ENCODE measurements at places on chromosomes 16 and 17.
A peak's percentile ranks its signal among the peaks of the same experiment; 100 is the strongest.

- DNase-seq = no peak
Measured at GRCh38 chr16:72066747-72067146, 3.7 kb downstream of the HPR start.

GRCh38 chr17:21358682-21359482 is 17.3 kb upstream of the KCNJ12 start:
- DNase-seq = no peak

GRCh38 chr17:33459078-33459940 is 166.2 kb upstream of the ASIC2 start:
- DNase-seq = no peak

DNA sequence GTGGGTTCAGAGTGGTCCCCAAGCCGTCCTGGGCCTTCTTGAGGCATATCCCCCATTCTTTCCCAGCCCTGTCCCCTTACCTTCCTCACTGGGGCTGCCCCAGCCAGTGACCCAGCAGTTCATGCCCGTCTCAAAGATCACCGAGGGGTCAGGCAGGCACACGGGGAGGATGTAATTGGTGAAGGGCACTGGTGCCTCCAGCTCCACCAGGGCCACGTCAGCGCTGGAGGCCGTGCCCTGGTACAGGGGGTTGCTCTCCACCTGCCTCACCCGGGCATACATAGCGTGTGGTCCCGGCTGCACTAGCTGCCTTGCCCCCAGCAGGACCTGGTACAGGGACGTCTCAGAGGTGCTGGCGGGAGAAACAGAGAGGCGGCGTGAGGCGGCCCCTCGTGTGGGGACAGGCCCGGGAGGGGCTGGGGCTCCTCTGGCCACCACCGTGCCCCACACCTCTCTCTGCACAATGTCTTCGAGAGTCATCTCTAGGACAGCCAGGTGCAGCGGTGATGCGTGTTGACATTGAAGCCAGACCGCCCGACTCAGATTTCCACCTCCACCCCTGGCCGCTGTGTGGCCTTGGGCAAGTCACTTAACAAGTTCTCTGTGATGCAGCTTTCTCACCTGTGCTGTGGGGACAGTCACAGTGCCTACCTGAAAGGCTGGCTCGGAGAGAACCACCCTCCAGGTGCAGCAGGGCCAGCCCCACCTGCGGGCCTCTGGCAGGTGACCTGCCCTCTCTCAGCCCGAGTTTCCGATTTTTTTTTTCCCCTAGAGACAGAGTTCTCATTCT is 5.8 kb downstream of the PRSS27 start:
- no peak for DNase-seq

- DNase-seq = no peak
Measured at GRCh38 chr17:80421381-80422090, 6.6 kb downstream of the ENDOV start.

GRCh38 chr17:81551458-81552243 is 502 bp downstream of the FAAP100 start:
- no peak for DNase-seq

GRCh38 chr16:87424266-87424665 is 32.1 kb downstream of the MAP1LC3B start:
- DNase-seq = no peak

- DNase-seq = no peak
Measured at GRCh38 chr17:37194208-37194607, 181.6 kb upstream of the C17orf78 start.

DNA sequence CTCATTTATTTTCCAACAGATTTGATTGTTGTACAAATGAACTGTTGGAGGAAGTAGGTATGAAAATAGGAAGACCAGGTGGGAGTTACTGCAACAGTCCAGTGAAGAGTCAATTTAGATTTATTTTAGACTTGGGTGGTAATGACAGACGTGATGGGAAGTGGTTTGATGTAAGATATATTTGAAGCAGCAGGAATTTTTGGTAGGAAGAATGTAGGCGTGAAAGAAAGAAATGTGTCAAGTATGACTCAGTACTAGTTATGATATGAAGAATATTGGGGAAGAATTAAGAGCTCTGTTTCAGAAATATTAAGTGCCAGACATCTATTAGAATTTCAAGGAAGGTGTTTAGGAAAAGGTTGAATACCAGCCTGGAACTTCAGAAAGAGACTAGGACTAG is 247.9 kb upstream of the AXIN2 start:
- no peak for DNase-seq

GRCh38 chr16:86222547-86222946 is 287.8 kb upstream of the FOXF1 start:
- DNase-seq = no peak

GRCh38 chr16:51181503-51181811 is 30.4 kb upstream of the SALL1 start:
- no peak for DNase-seq

DNA sequence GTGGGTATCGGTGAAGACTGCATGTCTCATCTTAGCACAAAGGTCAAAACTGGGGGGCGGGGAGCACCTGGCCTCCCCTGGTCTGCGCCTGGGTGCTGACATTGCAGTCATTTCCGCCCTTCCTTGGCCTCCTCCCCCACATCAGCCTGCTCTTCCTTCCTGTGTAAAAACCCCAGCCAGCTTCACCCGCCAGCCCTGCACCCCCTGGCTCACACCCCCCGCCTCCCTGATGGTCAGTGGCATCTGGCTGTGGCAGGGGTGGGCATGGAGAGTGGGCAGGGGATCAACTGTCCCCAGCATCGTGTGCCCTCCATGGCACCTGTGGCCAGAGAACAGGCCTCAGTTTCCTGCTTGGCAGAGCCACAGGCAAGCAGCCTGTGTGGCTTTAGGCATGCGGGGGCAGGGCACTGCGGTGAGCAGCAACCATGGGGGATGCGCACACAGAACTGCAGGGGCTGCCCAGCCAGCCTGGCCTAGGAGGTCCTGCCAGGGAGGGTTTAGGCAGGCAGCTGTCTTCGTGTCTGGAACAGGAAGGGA is 26.5 kb upstream of the LASP1NB start:
- peak; percentile 87 for DNase-seq

DNA sequence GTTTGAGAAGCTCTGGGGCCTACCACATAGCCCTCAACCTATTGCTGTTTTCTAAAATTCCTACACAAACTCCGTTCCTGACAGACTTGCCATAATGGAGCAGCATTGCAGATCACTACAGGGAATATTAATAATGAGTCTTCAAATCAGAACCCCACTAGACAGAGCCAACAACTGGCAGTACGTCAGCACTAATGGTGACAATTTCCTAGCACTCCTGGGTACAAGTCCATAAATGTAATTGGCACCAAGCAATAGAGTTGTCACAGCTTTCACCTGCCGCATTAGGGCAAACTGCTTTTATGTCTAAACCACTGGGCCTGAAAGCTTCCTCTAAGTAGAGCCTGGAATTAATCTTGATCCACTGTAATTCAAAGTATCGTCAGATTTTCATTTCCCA is 25.5 kb upstream of the ABAT start:
- no peak for DNase-seq

DNA sequence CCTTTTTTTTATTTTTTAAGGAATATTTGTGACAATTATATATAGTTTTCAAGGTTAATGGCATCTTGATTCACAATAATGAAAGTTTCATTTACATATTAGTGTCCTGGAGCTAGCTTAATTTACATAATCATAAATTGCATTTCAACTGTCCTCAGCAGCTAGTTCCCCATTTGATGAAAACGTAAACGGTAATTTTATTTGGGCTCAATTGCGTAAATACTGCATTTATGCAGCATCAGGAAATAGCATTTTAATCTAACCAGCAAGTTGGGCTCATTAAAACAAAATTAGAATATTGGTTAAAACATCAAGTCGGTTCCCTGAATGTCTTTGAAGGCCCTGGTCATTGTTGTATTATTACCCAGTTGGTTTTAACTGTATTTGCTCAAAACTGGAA is 136.8 kb upstream of the CDH5 start:
- no peak for DNase-seq

GRCh38 chr16:64705443-64705842 is 416.4 kb downstream of the CDH11 start:
- no peak for DNase-seq

GRCh38 chr17:50114849-50115357 is 15.1 kb downstream of the SAMD14 start:
- no peak for DNase-seq

DNA sequence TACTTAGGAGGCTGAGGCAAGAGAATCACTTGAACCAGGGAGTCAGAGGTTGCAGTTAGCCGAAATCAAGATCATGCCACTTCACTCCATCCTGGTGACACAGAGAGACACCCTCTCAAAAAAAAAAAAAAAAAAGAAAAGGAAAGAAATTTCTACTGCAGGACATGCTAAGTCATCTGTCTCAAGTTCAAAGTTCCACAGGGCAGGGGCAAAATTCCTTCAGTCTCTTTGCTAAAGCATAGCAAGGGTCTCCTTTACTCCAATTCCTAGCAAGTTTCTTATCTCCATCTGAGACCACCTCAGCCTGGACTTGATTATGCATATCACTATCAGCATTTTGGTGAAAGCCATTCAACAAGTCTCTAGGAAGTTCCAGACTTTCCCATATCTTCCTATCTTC is 14.6 kb downstream of the ZSCAN10 start:
- no peak for DNase-seq

- DNase-seq = no peak
Measured at GRCh38 chr16:90011908-90012501, 7.3 kb downstream of the DBNDD1 start.

DNA sequence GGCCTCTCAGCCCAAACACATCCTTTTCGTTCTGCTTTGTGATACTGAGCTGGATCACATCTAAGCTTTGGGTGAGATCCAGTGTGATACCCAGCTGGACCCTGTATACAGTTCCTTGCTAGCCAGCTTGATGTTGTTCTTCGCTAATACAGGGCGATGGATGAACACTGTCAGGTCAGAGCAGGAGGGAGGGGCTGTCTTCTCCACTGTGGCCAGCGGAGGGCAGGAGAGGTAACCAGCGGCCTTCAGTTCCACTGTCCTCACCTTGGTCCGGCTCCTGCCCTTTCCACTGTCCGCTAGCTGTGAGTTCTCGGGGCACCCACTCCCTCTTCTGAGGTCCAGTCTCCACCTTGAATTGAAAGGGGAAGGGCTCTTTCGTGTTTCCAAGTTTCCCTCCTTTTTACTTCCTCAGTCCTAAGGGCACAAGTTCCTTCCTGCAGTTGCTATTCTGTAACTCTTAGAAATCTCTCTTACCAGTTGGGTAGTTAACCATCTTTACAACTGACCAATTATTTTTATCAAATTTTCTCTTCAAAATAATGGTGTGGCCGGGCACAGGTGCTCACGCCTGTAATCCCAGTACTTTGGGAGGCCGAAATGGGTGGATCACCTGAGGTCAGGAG is 3.0 kb upstream of the ZNF213 start:
- peak; percentile 27 for DNase-seq

DNA sequence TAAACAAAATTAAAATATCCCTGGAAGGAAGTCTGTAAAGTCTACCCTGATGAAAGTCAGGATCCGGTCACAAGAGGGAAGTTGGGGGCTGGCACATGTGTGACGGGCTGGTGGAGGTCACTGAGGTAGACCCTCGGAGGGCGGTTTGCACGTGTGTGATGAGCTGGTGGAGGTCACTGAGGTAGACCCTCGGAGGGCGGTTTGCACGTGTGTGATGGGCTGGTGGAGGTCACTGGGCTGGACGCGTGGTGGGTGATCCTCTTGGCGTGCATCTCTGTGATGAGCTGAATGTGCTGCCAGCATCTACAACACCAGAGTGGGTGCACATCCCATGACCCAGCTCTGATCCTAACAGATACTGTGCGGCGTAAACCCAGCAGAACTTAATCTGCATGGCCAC is 43.7 kb upstream of the METRNL start:
- no peak for DNase-seq

DNA sequence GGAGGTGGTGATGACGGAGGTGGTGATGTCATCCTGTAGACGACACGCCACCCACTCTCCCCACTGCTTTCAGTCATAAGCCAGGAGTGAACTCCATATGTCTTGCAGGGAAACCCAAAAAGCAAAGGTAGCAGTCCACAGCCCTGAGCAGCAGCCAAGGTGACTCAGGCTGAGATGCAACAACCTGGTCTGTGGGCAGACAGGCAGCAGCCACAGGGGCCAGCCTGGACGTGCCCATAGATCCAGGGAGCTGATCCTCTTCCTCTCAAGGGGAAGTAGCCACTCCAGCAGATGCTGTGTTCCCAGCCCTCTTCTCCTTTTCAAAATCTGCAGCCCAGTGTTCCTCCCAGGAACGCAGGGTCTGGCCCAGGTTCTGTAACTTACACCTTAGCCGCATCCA is 17.3 kb upstream of the CIITA start:
- DNase-seq = no peak

DNA sequence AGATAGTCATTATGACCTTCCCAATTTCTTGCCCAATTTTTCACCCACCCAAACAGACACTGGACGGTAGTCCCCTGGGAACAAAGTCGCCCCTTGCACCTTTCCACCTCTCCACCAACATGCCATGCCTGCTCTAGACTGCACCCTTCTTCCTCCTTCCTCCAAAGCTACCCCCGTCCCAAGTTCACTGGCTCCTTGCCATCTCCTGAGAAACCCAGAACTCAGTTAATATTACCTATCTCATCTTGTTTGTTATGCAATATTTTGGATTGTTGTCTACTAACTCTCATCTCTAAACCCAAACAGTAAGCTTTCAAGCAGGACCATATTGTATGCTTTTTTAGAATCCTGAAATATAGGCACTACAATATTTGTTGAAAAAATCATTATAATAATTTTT is 63.3 kb downstream of the USP31 start:
- no peak for DNase-seq

- DNase-seq = peak; percentile 66
Measured at GRCh38 chr16:8675183-8676159, 1.1 kb downstream of the ABAT start.

GRCh38 chr17:81322271-81323082 is 27.4 kb upstream of the SLC38A10 start:
- peak; percentile 32 for DNase-seq

DNA sequence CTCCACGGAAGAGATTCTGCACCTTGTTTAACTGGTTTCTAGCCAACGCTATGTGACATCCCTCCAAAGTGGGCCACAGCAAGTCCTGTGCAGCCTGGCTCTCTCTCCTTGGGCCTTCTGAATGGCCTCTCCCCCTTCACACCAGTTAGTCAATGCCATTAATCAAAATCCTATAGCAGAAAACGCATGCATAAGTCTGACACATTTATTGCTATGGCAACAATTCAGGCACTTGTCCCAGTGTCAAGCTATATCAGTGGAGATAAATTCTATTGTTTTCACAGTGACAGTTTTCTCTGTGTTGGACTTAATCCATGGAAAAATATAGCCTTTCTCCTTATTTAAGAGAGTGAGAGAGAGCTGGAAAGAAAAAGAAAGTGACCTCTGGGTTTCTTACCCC is 87.2 kb upstream of the TOX3 start:
- no peak for DNase-seq

Measured in activated CD4-positive, alpha-beta T cell treated with anti-CD3 and anti-CD28 coated beads for 4 hours (primary cell).